ENCODE measurements at places on chromosomes 4 and X.

- no peak for DNase-seq
These were observed 1.5 kb upstream of the ENPEP start for GRCh38 chr4:110474481-110474880.

GRCh38 chr4:26362745-26363439 is 42.1 kb downstream of the RBPJ start:
- no peak for DNase-seq

DNA sequence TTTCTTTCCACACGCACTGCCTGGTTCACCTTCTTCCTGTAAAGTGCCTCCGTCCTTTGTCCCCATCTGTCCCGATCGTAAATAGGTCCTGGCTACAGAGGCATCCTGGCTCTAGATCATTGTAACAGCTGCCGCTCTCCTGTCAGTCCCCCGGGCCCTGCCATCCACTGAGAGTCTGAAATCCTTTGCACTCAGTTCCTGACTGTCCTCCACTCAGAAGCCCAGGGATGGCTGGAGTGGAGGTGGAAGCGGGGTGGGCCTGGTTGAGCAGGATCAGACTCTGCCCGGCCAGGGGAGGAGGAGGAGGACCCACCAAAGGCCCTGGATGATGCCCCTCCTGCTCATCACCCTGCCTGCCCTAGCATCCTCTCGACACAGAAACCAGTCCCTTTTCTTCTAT is 29.8 kb downstream of the PIGG start:
- no peak for DNase-seq

DNA sequence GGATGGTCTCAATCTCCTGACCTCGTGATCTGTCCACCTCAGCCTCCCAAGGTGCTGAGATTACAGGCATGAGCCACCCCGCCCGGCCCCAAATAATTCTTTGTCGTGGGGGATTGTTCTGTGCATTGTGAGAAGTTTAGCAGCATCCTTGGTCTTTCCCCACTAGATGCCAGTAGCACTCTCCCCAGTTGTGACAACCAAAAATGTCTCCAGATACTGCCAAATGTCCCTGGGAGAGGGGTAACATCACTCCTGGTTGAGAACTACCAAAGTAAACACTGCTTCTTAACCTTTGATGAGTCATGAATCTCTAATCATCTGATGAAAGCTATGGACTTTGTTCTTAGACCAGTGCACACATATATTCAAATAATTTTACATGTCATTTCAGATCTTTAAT is 90.7 kb upstream of the BRS3 start:
- DNase-seq, result no peak

- DNase-seq, result no peak
These were observed 66.4 kb downstream of the PRKG2 start for GRCh38 chr4:81148576-81148975.

- no peak for DNase-seq
These were observed 38.2 kb upstream of the XPNPEP2 start for GRCh38 chrX:129700536-129700935.

DNA sequence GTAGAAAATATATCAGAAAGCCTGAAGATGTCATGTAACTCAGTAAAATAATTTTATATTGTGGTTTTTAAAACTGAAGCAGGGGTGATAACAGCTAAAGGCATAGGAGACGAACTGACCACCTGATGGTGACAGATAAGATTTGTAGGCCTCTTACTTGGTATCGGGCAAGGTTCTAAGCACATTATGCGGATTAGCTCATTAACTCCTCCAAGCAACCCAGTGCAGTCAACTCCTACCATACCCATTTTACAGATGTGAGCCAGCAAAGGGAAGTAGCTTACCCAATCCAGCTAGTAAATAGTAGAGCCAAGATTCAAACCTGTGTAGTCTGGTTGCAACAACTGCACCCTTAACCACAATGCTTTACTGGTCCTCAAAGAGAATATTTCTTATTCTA is 62.1 kb downstream of the CC2D2A start:
- DNase-seq, result no peak

DNA sequence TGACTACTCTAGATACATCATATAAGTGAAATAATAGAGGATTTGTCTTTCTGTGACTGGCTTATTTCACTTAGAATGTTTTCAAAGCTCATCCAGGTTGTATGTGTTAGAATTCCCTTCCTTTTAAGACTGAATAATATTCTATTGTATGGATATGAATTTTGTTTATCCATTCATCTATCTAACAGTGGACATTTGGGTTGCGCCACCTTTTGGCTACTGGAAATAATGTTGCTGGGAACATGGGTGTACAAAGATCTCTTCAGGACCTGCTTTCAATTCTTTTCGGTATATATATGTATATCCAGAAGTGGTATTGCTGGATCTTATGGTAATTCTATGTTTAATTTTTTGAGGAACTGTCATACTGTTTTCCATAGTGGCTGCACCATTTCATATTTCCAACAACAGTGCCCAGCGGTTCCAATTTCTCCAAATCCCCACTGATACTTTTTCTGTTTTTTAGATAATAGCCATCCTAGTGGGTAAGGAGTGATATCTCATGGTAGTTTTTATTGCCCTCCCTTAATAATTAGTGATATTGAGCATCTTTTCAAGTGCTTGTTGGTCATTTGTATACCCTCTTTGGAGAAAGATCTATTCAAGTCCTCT is 3.4 kb upstream of the SCD5 start:
- no peak for DNase-seq

GRCh38 chrX:150570512-150570911 is 2.1 kb downstream of the MTM1 start:
- no peak for DNase-seq

DNA sequence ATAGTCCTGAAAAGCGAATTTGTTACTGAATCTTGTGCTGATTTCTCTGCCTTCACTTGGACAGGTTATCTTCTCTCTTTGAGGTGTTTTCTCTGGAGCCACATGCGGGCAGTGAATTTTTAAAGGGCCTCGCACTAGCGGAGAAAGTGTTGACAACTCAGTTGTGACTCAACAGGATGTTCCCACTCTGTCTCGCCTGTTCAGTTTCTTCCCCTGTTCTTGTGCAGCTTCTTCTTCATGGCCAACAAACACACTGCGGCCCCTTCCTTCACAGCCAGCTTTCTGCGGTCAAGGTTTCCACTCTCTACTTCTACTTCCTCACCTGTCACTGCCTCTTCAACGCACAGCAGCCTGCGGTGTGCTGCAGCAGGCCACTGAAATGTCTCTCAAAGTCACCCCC is 1.1 kb upstream of the SHROOM4 start:
- DNase-seq, result peak; percentile 39

DNA sequence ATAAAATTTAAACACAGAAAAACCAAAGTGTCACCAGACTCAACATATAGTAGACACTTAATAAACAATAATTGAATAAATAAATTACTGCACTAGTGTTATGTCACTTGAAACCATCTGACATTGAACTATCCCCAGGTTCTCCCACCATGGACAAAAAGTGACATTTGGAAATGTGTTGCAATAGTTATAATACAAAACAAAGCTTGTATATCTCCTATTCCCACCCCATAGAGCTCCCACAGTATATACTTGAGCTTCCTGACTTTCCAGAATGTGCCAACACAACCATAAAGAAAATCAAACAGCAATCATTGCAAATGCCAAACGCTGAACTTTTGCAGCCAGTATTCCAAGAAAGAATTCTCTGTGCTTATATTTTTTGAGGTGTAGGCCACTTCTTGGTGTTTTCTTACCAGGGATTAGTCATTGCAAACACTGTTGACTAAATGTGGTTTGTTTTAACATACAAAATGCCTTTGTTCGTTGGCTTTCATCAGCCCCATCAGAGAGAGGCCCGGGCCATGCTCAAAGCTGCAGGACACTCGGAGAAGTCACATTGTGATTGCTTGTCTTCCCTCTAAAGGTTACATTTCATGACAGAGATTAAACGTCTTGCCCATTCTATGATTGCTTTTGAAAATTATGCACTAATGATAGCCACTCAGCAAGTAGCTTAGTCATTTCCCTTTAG is 33.8 kb downstream of the PPARGC1A start:
- no peak for DNase-seq

DNA sequence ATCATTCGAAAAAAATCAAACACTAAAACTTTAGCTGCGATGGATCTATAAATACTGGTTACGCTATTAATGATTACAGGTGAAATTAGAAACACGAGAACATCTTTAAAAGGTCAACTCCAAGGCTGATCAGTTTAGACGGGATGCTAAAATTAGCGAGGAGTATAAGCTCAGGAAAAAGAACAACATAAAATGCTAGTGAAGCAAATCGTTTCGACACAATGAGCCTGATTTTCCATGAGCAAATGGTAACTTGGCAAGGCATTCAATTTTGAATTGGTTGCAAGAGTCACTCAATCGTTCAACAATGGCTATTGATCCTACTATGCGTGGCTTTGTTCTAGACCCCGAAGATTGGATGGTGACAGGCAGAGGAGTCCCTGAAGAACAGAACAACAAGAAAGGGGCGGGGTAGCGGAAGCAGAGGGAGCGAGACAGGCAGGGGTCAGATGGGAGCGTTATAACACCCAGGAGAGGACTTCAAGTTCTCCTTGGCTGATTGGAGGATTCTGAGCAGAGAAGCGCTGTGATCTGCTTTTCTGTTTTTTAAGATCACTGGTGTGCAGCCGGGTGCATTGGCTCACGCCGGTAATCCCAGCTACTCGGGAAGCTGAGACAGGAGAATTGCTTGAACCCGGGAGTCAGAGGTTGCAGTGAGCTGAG is 146.5 kb downstream of the RBM47 start:
- DNase-seq, result no peak

GRCh38 chr4:137543648-137544047 is 11.4 kb upstream of the PCDH18 start:
- DNase-seq, result no peak

- no peak for DNase-seq
These were observed 224 bp downstream of the FGFRL1 start for GRCh38 chr4:1011666-1012033.

- no peak for DNase-seq
These were observed at the start of gene EFHC2 for GRCh38 chrX:44343412-44344141. TSS of gene EFHC2 (minus strand) at chrX:44343672. CDS start at chrX:44343588, 84 bp downstream.

DNA sequence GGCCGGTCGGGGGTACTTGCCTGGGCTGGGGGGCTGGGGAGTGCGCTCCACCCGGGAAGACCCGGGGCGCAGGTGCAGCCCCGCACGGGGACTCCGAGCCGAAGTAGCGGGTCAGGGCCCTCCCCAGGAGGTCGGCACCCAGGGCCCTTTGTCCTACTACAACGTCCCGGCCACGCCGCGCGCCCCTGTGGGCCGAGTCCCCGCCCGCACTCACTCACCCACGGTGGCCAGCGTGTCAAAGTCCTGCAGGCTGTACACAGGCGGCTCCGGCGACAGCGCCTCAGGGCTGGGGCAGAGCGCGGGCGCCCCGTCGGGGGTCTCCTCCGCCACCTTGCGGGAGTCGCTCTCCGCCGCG is 602 bp downstream of the PRKX start:
- no peak for DNase-seq

GRCh38 chrX:57640674-57641016 is 39.4 kb downstream of the NLRP2B start:
- DNase-seq, result no peak

DNA sequence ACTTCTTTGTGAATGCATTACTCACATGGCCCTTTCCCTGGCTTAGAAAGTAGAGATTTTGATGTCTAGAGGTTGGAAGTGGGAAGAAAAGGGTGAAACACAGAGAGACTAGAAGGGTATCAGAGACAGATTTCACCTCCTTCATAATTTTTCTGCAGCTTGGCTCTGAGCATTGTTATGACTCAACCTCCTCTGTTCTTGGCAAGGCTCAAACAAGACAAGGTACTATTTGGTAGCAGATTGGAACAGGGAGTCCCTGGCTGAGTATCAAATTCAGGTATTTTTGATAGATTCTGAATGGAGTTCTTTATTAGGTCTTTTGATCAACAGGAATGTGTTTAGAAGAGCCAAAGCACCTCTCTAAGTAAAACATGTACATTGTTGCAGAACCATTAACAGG is 146.3 kb upstream of the CHRDL1 start:
- DNase-seq, result no peak

GRCh38 chr4:17811078-17811603 is 362 bp downstream of the NCAPG start:
- no peak for DNase-seq

- no peak for DNase-seq
These were observed 210.9 kb downstream of the GRID2 start for GRCh38 chr4:92514627-92515026.

DNA sequence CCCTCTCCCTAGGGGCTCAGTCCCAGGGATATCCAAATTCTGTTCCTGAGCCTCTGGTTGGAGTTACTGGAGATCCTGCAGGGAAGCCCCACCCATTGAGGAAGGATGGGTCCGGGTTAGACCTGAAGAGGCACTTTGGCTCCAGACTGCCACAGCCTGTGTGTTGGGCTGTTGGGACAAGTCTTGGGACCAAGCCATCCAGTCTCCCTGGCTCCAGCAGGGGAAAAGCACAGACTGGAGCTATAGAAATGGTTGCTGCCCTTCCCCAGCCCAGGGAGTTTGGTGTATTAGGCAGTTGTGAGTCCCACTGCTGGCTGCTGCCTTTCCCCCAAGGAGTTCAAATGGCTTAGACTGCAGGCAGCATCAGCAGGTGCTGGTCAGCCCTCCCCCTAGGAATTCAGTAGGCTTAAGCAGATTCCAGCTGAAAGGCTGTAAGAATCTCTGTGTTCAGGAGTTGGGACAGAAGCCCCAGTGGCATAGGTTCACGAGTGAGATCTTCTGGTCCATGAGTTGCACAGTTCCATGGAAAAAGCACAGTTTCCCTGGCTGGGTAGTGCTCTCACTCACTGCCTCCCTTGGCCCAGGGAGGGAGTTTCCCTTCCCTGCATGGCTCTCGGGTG is 344.0 kb upstream of the EPHA5 start:
- DNase-seq, result no peak

DNA sequence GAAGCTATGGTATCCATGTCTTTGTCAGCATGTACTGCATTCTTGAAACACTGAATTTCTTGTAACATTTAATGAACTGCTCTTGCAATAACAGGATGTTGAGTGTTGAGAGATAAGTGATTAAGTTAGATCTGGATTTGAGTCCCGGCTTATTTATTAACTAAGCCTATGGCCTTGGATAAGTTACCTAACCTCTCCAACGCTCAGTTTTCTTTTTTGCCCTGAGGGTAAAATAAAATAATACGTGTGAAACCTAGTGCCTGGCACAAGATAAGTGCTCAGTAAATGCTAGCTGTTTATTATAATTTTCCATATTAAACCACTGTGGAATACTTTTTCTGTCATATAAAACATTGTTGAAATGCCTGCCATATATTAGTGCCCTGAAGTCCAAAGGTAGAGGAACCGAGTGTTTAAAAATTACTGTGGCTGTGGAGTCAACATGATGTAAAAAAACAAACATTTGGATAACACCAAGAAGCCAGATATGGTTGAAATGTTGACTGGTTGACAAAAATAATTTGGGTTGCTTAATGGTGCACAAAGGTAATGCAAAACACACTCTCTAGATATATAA is 58.6 kb upstream of the ALB start:
- DNase-seq, result no peak

GRCh38 chr4:18533262-18533775 is 511.8 kb upstream of the LCORL start:
- DNase-seq, result no peak

- DNase-seq, result peak; percentile 35
These were observed at the start of gene FAM13A for GRCh38 chr4:89056953-89057398. TSS of gene FAM13A (minus strand) at chr4:89057185. CDS start at chr4:89056964, 221 bp downstream.
